ENCODE measurements at places on chromosomes 5 and 9.

GRCh38 chr9:136437430-136437829 is 2.2 kb downstream of the INPP5E start:
- DNase-seq: no peak

DNA sequence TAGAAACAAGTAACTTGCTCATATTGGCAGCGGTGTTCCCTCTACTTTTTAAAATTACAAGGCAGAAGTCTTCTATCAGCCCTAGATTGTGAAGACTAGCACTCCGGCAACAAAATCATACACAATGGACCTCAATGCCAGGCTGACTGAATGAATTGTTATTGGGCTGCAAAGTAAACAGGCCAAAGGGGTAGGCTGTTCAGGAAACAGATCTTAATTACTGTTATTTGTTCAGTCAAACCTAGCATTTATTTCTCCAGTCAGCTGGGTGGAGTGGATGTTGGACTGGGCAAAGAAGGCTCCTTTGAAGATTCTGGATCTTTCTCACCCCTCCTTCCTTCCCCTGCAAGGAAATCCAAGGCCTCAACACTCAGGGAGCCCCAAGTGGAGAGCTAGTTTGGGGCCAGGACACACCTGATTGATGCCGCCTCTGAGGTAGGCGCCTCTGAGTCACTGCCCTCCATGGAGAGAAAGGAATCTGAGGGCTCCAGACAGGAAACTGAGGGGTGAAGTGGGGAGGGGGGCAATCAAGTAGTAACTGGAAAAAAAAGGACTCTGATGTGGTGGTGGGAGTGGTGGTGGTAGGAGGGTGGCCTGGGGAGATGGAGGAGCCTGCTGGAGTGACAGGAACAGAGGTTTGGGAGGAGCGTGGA is 35.5 kb downstream of the SERINC5 start:
- no peak for DNase-seq

- DNase-seq: no peak
Observed at GRCh38 chr9:7828334-7828733, 28.8 kb upstream of the DMAC1 start.

GRCh38 chr5:31193591-31194467 is at the start of gene CDH6:
TSS of gene CDH6 (plus strand) at chr5:31193686. CDS start at chr5:31267474, 73,788 bp downstream.
- DNase-seq: no peak

- DNase-seq: no peak
Observed at GRCh38 chr5:33401482-33402390, 39.0 kb upstream of the TARS1 start.

All from activated CD4-positive, CD25-positive, alpha-beta regulatory T cell (primary cell).